Fibroblast of skin of left biceps (primary cell): ENCODE measurements at places on chromosomes 7 and 10.

GRCh38 chr10:71049994-71050393 lies 161.6 kb upstream of the PCBD1 start:
- no peak for DNase-seq

GRCh38 chr7:46864716-46865115 lies 717.2 kb downstream of the TNS3 start:
- no peak for DNase-seq

DNA sequence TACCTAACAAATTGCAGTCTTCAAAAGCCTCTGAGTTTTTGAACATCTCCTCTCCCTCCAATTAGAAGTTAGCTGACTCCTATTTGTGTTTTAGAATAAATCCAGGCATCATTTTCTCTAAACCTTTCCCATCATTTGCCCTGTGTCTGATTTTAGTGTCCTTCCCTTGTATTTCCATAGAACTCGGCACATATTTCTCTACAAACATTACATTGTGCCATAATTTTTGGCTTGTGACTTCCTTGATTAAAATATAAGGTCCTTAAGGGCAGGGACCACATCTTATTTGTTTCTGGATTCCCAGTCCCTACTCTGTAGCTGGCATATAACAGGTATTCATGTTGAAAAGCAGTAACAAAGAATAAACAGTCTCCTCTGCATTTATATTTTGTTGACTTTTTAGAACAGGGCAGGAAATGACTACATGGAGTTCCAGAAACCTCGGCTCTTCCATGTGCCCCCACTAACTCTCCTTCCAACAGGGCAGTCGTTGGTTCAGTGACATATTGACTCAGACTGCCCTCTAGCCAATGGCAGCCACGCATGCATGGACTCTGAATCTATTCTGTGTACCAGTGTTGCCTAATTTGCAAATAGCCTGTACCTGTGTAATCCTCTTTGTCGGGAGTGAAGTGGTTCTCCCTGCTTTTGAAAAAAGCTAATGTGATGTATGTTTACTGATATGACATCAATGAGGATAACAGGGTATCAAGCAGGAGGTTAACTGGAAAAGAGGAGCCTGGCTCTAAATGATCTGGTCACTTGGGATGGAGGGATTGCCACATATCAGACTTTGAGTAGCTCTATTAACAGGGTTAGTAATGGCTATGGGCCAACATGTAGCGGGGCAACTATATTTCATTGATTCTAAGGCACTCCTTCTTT lies 19.8 kb upstream of the CPN1 start:
- DNase-seq: no peak

DNA sequence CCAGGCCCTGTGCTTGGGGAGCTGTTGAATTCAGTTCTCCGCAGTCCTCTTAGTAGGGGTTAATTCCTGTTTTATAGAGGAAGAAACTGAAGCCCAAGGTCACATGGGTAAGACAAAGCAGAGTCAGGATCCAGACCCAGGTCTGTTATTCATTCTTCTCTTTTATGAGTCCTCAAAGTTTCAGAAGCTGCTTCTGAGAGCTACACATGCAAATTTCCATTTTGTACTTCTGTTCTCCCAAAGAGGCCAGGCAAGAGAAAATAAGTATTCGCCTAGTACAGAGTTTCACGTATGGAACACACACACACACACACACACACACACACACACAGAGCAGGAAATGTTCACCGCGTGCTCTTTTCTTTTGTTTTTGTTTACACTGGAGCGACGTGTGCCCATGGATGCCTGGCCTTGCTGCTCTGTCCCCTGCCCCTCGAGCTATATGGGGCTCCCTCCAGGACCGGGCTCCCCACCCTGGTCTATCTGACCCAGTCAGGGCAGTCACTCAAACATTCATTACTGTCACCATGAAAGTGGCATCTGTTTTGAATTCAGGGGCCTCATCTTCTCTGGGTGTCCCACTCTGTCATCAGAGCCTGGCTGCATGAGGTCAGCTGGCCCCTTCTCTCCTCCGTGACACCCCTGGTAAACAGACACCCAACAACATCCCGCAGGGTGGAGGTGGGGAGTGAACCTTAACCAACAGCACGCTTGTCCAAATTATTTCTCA lies 84.4 kb downstream of the TNS3 start:
- DNase-seq: no peak

- no peak for DNase-seq
These were observed 50.1 kb upstream of the IFRD1 start for GRCh38 chr7:112400141-112400540.

DNA sequence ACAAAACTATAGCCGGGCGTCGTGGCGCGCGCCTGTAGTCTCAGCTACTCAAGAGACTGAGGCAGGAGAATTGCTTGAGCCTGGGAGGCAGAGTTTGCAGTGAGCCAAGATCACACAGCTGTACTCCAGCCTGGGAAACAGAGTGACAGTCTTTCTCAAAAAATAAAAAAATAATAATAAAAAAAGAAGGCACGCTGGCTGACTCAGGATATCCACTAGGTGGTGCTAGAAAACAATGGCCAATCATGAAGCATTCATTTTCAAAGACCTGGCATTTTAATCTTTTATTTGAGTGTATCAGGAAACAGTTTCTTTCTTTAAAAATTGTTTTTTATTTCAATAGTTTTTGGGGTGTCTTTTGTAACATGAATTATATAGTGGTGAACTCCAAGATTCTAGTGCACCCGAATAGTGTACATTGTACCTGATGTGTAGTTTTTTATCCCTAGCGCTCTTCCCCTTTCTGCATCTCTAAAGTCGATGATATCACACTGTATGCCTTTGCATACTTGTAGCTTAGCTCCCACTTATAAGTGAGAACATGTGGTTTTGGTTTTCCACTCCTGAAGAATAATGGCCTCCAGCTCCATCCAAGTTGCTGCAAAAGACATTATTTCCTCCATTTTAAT lies 88.6 kb downstream of the LYZL1 start:
- DNase-seq: no peak

DNA sequence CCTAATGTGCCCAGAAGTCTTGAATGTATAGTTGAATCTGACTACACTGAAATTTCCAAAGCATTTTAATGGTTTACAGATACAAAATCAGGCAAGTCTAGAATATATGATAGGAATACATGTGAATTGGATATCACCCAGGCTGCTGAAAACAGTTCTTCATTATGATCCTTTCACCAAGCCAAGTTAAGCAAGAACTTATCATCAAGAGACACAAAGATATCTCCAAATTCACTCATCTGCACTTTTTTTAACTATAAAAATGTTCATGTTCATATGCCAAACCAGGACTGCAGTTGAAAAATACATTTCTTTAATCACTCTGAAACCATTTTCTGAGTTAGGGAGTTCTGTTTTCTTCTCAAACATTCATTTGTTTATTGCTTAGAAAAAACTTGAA lies 412.6 kb upstream of the C7orf33 start:
- DNase-seq: no peak

GRCh38 chr10:103584216-103585010 lies 90.9 kb downstream of the NEURL1 start:
- no peak for DNase-seq

GRCh38 chr10:113713640-113713982 lies 33.9 kb downstream of the CASP7 start:
- no peak for DNase-seq

DNA sequence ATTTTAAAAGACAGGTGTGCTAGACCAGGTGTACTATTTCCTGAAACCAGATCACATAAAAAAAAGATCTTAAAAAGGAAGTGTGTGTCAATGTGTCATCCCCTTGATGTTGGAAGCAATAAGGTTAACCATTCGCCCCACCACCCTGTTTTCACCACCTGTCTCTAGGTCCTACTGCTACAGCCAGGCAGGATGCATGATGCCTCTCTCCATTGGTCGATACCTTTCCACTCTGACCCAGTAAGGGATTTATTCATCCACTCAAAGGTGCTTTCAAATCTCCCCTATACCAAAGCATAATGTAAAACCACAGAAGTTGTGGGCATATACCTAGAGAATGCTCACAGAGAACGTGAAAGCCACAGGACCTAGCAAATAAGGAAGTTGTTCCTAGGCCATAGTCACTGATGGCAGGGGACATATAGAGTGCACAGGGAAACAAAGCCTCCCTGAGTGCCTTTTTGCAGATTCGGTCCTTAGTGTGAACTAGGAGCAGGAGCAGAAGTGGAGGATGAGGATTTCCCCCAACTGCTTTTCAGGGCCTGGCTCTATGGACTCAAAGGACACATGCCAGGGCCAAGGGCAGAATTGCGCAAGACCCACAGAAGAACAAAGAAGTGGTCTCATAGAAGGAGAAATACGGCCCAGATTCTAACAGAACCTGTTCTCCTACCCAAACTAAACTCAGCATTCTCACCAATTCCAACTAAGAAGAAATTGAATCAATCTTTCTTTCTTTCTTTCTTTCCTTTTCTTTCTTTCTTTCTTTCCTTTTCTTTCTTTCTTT lies 631.5 kb upstream of the NRP1 start:
- DNase-seq: no peak

- no peak for DNase-seq
These were observed 8.6 kb downstream of the RAPGEF5 start for GRCh38 chr7:22348379-22348778.

- no peak for DNase-seq
These were observed 151.8 kb downstream of the SFMBT2 start for GRCh38 chr10:7258948-7259523.

DNA sequence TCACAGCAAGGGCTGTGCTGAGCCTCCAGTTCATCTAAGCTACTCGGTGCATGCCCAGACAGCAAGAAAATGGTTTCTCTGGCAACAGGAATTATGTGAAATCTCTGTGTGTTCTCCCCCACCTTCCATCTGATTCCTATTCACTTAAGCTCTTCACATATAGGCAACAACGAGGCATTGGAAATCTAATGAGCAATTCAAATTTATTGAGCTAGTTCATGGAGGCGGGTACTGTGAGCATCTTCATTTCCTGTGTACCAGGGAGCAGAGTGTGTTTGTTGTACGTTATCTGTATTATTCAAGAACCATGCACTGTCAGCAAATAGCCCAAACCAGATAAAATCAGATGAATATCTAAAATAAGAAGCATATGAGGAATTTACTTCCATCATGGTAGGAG lies 739.1 kb downstream of the MAGI2 start:
- no peak for DNase-seq

DNA sequence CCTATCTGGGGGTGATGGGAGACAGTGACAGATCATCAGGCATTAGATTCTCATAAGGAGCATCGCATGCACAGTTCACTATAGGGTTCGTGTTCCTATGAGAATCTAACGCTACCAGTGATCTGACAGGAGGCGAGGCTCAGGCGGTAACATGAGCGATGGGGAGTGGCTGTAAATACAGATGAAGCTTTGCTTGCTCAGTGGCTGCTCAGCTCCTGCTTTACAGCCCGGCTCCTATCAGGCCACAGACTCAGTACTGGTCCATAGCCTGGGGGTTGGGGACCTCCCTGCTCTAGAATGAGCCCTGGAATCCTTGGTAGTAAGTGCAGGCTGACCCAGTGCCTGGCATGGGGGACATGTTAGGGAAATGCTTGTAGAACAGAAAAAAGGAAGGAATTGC lies 426.0 kb downstream of the TYW1 start:
- DNase-seq: no peak

- DNase-seq: no peak
These were observed 177.8 kb downstream of the NSUN6 start for GRCh38 chr10:18473424-18474117.

- no peak for DNase-seq
These were observed 36.1 kb downstream of the DNAJB12 start for GRCh38 chr10:72318418-72319262.

DNA sequence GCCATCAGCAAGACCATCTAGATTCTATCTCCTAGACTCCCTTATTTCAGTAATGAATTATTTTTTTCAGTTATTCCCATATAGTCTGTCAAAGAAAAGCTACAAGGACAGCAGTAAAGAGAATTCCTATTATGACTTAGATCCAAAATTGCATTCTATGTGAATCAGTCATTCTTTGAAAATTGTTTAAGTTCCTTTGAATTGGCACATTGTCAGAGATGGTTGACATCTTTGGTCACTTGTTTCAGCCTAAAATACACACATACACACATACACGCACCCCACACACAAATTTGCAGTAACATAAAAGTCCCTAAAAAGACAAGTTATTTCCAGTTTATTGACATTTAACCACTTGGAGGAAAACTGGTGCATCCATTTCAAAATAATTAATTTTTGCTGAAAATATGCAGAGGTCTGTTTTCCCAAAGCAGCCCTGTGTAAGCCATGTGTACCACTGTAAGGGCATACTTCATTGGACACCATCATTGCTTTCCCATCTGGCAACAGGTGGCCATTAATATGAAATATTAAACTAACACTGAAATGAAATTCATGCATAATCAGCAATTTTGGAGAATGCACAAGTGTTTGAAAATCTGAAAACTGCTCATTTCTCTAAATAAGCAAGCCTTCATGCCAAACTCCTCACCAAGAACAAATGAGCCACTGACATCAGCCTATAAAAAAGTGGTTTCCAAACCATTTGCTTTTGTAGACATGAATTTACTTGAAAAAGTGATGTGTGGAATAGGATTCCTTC lies 121.7 kb upstream of the COL1A2 start:
- no peak for DNase-seq

DNA sequence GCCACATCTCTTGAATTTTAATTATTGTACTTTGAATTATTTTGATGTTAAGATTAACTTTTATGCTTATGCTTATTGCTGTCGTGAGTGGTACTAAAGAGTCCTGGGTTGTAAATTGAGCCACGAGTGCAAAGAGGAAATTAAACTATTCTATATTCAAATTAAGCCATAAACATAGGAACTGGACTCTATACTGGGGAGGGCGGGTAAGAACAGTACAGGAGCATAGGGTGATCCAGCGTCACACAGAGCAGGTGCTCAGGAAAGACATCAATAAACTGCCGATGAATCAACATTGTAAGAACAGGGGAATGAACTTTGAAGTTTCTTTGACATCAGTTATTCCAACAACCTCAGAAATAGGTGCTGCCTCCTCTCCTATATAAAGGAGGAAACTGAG lies 219.6 kb downstream of the CACNB2 start:
- DNase-seq: no peak

GRCh38 chr7:38964921-38965320 lies 12.8 kb upstream of the POU6F2 start:
- DNase-seq: no peak

- DNase-seq: no peak
These were observed at the start of gene CHAT for GRCh38 chr10:49613882-49614241. Gene CHAT (plus strand): TSS chr10:49614037. CDS start chr10:49614190, 153 bp downstream.

DNA sequence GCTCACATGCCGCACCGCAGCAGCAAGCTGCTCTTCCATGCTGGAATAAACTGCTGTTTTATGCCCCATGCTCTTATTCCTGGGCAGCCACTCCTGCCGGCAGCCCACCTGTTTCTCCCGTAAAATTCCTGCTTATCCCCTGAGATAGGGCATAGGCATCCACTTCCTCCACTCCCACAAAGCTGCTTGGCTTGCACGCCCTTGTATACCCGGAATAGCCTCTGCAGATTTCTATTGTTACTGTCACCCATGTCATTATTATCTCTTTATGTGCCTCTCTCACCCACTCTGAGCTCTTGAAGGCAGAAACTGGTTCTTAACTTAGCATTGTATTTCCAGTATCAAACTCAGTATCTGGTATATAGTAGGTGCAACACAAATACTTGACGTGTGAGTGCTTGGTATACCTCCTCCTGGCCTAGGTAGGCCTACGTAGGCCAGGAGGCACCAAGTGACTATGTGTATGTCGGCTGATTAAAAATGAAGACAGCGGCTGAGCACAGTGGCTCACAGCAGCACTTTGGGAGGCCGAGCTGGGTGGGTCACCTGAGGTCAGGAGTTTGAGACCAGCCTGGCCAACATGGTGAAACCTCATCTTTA lies 193.4 kb downstream of the CCDC3 start:
- no peak for DNase-seq

- no peak for DNase-seq
These were observed 95.7 kb downstream of the GNAI1 start for GRCh38 chr7:80230327-80230726.
